ENCODE measurements at places on chromosomes 7 and 10.

- DNase-seq: no peak
Measured at GRCh38 chr7:94028768-94029167, 24.6 kb upstream of the BET1 start.

DNA sequence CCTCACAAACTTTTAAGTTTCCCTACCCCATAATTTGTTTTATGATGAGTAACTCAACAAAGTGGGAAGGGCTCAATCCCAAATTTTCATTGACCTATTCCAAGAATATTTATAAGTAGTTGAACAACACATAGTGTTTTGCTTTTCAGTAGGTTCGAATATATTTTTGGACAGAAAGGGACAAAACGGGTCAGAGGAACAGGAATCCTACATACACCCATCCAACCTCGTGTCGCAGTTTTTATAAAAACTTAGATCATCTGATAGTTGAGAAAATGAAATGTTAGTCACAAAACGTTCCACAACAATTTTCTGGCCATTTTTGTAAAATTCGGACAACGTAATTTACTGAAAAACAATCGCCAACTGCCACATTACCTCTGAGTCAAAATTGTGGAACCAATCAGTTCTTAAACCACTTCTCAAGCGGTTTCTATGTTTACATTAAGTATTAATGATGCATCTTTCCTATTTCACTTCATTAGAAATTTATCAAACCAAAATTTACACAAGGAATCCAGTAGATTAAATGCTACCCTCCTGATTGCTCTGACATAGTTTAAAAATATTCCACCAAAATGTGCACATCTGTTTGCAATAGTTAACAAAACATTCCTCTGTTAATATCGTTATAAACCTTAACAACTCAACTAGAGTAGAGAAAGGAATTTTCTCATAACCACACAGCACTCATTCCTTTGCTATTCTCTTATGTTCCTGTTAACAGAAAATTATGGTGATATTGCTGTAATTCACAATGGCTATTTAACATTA lies 6.3 kb downstream of the WNT16 start:
- DNase-seq: no peak

DNA sequence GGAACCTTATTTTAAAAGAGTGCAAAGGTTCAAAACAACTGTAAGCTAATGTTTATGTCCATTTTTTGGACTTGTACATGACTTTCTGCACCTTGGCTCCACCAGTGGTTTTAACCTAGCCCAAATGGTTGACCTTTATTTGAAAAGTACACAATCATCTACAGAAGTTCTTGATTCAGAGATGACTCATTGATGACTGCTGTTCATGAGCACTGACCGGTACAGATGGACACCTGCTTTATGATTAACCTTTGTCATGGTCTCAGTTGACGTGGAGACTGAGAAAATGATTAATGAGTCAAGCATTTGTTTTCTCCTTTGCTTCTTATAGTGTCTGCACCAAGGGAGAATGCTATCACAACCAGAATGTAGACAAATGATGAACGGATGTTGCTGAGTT lies 55.7 kb upstream of the PTER start:
- DNase-seq: no peak

- no peak for DNase-seq
Measured at GRCh38 chr7:137985897-137986251, 16.0 kb downstream of the CREB3L2 start.

DNA sequence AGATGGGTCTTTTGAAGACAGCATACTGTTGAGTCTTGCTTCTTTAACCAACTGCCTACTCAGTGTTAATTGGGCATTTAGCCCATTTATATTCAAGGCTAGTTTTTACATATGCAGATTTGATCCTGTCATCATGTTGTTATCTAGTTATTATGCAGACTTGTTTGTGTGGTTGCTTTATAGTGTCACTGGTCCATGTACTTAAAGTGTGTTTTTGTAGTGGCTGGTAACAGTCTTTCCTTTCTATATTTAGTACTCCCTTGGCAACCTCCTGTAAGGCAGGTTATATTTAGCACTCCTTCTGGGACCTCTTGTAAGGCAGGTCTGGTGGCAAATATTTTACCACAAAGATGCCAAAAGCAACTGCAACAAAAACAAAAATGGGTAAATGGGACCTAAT lies 66.7 kb downstream of the TES start:
- DNase-seq: no peak
